ENCODE measurements at places on chromosomes 16 and 17.
A peak's percentile ranks its signal among the peaks of the same experiment; 100 is the strongest.

DNA sequence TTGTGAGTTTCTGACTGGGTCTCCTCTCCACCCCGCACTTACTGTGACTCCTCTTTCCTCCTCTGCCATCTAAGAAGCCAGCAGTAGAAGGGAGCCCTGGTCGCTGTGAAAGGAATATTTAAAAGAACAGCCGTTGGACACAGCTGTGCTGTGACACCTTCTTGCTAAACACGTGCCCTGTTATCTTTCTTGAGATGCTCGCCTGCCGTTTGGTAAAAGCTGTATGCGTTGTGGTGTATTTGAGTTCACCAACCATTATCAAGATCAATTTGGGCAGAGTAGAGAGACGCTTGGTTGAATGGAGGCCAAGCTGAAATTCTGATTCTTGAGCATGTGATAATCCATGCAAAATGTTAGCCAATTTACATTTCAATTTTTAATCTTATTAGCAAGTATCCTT lies 3.8 kb downstream of the GID4 start:
- DNase-seq = no peak

GRCh38 chr16:24149102-24149501 lies 107.0 kb upstream of the CACNG3 start:
- DNase-seq = no peak

DNA sequence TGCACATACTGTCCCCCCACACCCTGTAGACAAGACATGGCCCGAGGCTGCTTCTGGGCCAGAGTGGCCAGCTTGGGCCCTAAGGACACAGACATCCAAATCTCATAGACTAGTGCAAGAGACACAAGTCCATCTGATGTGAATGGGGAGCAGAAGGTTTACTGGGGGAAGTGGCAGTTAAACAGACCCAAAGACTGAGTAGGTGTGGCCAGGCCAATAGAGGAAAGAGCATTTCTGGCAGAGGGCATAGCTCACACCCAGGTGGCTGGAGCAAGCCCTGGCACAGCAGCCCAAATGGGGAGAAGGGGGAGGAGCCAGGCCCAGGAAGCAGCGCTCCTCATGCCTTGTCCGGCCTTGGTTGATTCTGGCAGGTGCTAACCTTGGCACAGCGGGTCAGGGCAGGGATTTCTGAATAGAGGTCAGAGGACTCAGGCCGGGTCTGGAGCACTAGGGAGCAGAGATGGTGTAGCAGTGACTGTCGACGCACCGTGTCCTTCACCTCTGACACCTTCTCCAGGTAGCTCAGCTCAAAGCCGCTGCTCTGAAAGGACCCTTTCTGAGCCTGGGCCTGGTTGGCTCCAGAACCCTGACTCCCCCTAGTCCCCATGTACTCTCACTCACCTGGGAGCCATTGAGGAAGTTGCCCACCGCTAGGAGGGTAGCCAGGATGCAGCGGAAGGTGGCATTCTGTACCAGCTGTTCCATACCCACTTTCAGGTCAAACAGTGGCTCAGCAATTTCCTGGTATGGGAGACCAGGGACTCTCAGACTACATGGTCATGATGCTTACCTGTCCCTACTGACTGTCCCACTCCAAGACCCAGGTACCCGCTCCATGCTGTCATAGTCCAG lies 4.1 kb downstream of the TMEM208 start:
- DNase-seq = no peak

GRCh38 chr17:28579526-28579925 lies 2.8 kb upstream of the ALDOC start:
- DNase-seq = no peak

- DNase-seq = no peak
Observed at GRCh38 chr17:48357779-48358602, 72.0 kb downstream of the SKAP1 start.

GRCh38 chr16:89370081-89370511 lies 120.3 kb downstream of the ANKRD11 start:
- peak; percentile 27 for DNase-seq

- no peak for DNase-seq
Observed at GRCh38 chr16:53043428-53043831, 9.3 kb downstream of the CHD9NB start.

GRCh38 chr16:9807302-9807701 lies 374.9 kb downstream of the GRIN2A start:
- DNase-seq = no peak

- no peak for DNase-seq
Observed at GRCh38 chr16:14121872-14122271, 50.8 kb downstream of the MRTFB start.

DNA sequence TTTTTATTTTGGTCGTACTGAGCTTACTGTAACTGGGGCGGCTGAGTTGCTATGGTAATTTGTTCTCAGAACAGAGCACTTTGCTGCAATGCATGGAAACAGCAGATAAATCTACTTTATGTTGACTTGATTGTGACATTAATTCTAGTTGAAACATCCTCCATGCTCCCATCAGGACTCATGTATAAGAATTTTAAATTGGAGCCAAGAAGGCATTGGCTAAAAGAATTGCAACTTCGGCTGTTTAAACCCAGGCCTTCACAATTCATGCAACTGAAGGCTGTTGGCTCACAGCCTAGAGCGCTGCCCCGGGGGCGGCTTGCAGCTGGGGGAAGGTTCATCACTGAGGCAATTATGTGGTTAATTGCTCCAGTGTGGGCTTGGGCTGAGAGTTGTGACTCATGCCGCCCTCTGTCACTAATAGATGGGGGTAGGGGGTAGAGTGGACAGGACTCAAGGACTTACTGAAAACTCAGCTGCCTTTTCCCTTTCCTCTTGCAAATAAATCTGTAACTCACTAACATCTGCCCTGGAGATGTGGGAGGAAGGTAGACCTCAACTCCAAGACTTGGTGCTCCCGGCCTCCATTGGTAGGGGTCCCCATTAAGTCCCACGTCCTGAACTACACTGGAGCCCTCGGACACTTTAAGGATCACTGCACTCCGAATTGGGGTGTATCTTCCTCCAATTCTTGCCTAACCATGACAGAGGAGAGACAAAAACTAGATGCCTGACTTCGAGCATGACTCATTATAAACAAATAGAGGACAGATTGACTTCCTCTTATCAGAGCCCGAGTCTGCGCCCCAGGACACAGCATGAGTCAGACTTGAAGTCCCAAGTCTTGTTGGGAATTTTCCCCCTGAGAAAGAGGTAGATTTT lies 37.5 kb downstream of the ERCC4 start:
- DNase-seq = peak; percentile 87

DNA sequence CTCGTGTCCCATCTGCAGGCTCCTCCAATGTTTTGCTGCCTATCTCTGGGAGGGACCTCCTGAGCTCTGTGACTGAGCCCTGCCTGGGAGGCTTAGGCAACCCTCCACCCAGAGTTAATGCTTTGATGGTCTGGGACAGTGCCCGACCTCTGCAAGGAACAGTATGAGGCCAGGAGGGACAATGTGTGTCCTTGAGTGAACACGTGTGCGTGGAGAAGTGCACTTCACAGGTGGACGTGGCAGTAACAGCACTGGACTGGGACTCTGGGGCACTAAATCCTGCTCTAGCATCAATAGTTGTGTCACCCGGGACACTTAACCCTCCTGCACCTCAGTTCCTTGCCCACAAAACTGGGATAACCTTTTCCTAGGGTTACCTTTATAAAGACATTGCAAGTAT lies 4.6 kb downstream of the UBTF start:
- no peak for DNase-seq

DNA sequence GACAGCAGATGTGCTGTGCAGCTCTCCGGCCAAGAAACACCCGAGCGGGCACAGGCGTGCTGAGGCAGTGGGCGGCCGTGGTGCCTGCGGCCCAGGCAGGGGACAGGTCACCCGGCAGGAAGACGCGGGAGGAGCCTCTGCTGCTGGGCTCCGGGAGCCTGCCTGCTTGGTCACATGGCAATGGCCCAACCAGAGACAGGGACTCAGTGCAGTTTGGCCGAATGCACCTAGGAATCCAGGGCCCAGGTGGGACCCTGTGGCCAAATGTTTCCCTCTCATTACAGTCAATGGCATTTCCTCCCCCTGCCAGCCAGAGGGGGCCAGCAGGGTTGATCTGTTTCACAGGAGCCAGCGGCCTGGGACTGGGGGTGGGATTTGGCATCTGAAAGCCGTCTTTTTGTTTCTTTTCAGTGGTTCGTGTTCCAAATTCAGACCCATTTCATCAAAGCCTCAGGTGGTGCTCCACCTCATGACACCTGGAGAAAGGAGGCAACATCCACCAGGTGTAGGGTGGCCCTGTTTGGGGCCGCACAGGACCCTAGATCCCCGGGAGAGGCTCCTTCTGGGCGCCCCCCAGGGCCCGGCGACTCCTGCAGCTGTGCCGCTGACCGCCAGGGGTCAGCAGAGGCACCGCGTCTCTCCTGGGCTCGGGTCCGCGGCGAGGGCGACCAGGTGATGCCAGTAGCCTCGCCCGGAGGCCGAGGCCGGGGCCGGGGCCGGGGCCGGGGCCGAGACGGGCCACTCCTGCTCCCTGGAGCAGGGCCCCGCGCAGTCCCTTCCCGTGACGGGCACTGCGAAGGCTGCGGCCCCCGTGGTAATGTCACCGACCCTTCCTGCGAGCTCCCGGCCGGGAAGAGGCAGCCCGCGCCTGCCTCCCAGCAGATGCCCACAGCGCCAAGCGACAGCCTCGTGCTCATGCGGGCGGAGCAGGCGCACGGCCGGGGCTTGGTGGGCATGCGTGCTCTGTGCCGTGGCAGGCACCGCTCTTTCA lies 118.5 kb downstream of the C16orf78 start:
- DNase-seq = peak; percentile 2

GRCh38 chr16:119835-120491 lies 18.5 kb downstream of the NPRL3 start:
- no peak for DNase-seq

DNA sequence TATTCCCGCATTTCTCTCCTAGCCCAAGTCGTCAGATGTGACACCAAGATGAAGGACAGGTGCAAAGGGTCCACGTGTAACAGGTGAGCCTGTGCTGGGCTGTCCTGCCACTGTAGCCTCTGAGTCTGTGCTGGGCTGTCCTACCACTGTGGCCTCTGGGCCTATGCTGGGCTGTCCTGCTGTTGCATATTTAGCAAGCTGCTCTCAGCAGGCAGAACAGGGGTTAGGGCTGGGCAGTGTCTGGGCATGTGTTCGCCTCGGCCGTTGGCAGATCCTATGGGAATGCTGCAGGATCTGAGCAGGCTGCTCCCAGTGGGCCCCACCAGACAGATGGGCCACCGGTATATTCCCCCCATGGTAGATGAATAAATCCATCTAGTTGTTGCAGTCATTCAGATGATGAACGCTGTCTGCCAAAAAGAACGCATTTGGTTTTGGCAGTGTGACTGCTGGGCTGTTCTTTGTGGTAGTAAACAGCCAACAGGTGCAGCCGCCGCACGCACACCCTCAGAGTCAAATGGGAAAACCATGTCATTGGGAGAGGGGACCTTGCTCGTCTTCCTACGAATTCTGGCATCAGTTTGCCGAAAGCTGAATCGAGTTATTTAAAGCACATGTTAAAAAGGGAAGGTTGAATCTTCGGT lies 49.2 kb downstream of the CRISPLD2 start:
- DNase-seq = no peak

DNA sequence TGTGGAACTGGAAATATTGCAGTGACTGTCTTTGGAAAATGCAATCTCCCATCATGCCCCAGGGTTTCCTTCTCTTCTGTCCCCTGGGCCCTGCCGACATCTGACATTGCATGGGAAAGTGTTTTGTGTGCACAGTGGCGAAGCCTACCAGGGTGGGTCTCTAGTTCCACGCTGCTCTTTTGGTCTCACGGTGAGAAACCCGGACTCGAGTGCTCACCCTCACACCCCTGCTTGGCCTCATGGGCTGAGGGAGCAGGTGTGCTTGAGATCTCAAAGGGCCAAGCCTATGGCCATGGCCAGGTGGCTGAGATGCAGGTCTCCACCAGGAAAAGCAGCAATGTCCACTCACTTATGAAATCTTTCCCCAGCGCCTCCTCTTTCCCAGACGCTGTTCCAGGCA lies 32.0 kb downstream of the SPNS3 start:
- no peak for DNase-seq

GRCh38 chr16:68128577-68129305 lies 43.6 kb downstream of the NFATC3 start:
- DNase-seq = no peak

GRCh38 chr17:50536683-50537646 lies 4.4 kb downstream of the EPN3 start:
- no peak for DNase-seq

DNA sequence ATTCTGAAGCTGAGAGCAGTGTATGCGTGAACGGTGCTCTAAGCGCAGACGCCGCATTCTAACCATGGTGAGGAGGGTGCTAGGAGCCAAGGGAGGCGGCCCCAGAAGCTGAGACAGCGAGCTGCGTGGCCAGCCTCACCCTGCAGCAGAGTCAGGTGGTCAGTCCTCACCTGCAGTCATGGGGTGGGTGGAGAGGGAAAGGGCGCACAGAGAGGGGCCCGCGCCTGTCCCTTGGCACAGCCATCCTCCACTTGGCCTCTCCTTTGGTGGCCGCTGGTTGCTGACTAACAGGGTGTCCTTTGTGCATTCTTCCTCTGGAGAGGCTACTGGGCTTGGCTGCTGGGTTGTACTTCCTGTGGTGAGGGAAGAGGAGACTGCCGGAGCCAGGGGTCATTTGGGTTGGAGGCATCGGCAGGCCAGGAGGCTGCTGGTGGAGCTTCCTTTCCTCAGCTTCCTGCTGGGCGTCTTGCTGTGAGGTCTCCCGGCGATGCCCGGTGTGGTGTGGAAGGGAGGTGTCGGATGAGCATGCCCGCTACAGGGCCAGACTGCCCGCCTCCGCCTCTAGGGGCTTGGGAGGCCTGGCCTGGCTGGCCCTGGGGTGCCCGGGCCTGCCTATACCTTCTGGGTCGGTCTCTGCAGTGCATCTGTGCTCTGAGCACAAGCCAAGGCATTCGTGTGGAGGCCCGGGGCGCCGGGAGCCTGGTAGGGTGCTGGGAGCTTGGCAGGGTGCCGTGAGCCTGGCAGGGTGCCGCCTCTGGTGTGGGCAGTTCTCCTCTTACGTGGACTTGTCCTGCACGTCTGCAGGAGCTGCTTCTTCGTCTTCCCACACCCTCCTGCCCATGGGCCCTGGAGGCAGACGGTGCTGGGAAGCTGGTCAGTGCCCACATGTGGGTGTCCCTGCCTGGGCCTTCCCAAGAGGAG lies 17.4 kb downstream of the RNF213 start:
- DNase-seq = peak; percentile 84

- DNase-seq = no peak
Observed at GRCh38 chr17:5558815-5559785, 25.2 kb downstream of the NLRP1 start.

- DNase-seq = no peak
Observed at GRCh38 chr16:56265746-56266145, 74.5 kb downstream of the GNAO1 start.

DNA sequence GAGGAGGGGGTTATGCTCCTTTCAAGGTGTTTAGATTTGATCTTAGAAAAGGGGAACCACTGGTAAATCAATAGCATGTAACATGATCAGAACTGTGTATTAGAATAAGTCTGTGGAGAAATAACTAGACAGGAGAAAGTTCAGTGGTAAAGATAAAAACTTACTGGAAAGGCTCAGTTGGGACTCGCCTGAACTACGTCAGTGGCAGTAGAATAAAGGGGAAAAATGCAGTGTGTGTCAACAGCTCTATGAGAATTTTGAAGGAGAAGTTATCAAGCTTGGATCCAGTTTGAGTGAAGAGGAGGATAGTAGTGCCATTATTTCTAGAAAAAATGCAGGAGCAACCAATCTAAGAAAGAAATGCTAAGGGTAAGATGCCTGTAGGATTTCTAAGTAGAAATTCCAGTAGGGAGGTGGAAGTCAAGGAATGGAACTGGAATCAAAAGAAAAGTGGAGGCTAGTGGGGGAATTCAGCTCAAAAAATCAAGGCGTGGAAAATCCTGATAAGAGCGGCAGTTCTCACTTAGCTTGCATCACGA lies 48.2 kb downstream of the USP31 start:
- DNase-seq = no peak

All from mammary epithelial cell (primary cell).